Cerebellar nuclear complex (tissue), 1 donor: ENCODE measurements at places on chromosomes 4 and X.

- no peak for DNase-seq
Observed at GRCh38 chr4:113760795-113761619, 531 bp downstream of the CAMK2D start.

GRCh38 chr4:22490718-22491315 lies 25.0 kb downstream of the ADGRA3 start:
- DNase-seq = no peak

- DNase-seq = no peak
Observed at GRCh38 chrX:101676571-101676970, 16.9 kb upstream of the ARMCX2 start.

GRCh38 chrX:28719620-28720019 lies 132.4 kb downstream of the IL1RAPL1 start:
- DNase-seq = no peak

DNA sequence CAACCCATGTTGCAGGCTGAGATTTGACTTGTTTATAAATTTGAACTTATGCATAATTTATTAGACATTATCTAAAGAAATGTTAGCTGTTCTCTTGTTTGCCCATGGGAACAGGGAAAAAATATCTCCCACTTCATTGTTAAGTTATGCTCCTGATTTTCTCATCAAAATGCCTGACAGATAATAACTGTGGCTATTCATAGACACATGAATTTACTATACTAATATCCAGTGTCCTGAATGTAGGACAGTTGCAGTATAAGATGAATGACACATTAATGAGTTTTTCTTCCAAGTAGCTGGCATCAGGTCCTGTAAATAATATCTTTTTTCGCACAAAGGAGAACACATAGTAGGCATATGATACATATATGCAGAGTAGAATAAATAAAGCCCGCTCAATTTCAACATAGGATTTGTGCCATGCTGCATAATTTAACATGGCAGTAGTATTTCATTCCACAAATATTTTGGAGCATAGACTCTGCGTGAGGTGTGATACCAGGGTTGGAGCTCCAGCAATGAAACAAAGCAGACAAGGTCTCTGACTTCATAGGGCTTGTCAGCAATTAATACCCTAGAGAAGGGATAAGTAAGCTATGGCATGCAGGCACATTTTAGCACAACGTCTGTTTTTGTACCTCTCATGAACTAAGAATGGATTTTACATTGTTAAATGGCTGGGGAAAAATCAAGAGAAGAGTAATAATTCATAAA lies 40.4 kb upstream of the DDX53 start:
- no peak for DNase-seq

DNA sequence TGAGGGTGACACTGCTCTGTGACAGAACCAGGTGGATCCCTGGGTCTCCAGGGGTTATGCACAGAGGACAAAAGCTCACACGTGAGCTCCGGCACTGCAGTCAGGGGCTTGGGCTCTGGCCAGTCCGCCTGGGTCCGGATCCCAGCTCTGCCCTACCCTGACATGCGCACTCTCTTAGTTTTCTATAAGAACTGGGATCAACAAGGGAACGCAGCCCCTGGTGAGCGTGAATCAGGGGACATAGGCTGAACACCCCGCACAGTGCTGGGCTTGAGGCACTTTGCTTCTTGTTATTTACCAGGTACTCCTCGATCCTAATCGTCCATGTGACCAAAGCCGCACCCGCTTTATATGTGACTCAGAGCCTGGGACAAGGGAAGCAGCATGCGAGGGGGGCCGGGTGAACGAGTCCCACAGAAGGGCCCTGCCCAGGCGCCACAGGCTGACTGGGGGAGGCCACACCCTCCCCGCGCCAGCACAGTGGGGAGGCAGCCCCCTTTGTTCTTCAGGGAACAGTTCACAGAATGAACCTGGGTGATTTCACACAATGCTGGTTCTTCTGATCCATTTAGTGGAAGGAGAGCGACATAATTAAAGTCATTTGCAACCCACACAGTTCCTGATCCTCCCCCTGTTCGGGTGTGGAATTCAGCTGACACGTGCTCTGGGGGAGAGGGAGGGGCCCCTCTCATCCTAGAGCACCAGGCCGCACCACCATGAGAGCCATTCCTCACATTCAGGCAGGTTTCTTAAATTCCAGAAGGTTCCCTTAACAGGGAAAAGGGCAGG lies 55.5 kb downstream of the WFS1 start:
- DNase-seq = no peak

DNA sequence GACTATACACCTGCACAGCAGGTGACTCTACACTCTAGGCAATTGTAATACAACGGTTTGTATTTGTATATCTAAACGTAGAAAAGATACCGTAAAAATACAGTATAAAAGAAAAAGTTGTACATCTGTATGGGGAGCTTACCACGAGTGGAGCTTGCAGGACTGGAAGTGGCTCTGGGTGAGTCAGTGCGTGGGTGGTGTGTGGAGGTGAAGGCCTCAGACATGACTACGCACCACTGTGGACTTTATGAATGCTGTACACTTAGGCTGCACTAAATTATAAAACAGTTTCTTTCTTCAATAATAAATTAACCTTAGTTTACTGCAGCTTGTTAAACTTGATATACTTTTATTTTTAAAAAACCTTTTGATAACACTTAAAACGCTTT lies 85.0 kb upstream of the FAT1 start:
- DNase-seq = no peak

GRCh38 chrX:20224814-20225487 lies 41.8 kb downstream of the RPS6KA3 start:
- DNase-seq = no peak

DNA sequence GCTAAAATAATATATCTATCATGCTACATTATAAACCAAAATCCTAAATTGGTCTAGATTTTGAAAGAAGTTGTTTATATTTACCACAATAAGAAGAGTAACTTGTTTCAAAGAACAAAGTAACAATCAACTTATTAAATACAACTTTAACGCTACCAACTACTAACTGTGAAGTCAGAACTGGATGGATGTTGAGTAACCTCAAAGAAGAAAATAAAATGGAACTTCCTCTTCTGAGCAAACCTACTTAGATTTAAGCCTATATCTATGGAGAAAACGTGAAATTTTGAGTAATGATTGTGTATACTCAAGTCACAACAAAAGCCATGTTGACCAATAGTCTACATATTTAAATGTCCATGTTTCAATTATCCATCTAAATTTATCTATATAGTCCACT lies 25.7 kb downstream of the SH3RF1 start:
- no peak for DNase-seq

DNA sequence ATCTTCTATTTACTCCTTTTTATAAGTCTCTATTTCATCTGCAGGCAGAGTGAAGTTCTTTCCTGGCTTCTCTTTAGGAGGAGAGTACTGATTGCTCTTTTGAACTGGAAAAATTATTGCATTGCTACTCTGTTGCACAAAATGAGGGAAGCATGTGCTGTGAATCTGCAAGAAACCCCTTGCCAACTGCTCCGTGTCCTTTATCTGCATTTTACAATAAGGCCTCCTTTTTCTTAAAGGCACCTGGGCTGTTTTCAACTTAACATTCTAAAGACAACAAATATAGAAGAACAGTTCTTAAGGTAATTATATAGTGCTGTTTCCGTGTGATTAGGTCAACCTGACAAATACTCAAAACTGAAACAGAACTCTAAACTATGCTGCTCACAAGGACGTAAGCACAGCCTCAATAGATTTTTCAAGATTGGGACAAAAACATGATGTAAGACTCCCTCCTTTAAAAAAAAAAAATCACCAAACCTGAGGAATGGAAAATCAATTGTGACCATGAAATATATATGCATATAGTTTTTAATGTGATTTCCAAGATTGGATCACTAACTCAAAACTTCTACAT lies 716.6 kb upstream of the INTU start:
- DNase-seq = no peak

DNA sequence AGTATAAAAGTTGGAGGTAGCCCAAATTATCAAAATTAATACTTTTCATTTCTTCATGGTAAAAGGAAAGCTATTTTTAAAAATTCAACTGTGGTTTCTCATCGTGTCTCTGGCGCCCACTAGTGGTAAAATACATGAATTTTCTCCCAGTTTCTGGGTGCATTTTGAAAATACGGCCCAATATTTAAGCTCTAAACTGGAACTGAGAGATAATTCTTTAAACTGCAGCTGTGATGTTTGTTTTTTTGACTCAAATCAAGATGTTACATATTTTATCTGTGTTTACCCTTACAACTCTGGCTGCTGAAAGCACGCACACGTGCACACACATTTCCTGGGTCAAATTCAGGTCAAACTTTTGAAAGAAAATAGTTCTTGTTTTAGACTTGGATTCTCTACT lies 123.9 kb upstream of the ACSL4 start:
- DNase-seq = no peak

DNA sequence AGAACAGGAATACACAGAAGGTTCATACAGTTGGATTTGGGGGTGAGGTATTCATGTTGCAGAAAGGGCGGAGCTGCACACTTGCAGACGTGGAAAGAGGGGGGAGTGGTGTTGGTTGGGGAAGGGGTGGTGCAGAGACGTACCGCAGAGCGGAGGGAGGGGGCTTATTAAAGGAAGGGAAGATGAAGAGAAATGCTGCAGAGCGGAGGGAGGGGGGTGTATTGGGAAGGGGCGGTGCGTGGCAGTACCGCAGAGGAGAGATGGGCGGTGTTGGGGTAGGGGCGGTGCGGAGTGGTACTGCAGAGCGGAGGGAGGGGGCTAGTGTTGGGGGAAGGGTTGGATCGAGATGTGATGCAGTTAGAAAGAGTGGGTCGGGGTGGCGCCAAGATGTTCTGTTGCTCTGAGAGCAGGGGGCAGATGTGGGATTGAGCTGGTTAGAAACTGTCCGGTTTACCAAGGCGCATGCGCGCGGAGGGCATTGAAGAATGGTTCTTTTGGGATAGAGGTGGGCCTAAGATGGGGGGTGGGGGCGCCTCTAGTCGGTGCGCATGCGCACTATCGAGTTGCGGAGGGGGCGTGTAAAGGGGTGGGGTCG lies 900 bp downstream of the TRO start:
- DNase-seq = no peak

- no peak for DNase-seq
Observed at GRCh38 chr4:52576961-52577623, 82.0 kb downstream of the USP46 start.

- no peak for DNase-seq
Observed at GRCh38 chrX:53317365-53318069, 36.1 kb upstream of the IQSEC2 start.

DNA sequence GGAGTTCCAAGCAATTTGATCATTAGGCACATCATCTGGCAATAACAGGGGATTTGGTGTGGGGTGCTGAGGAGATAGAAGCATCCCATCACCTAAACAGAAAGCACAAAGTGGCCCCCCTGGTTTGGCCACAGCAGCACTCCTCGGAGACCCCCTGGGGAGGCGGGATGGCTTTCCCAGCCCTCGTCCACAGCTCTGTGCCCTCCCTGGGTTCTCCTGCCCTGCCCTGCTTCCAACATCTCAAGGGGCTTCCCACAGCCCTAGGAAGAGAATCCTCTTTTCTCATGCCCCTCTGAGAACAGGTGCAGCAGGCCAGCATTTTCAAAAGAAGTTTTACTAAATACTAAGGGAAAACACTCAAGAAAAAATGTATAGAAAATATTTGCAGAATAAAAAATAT lies 12.8 kb downstream of the ATP5ME start:
- no peak for DNase-seq

GRCh38 chr4:171948038-171948437 lies 134.8 kb downstream of the GALNTL6 start:
- no peak for DNase-seq

- no peak for DNase-seq
Observed at GRCh38 chrX:77167993-77168392, 279.2 kb upstream of the FGF16 start.

DNA sequence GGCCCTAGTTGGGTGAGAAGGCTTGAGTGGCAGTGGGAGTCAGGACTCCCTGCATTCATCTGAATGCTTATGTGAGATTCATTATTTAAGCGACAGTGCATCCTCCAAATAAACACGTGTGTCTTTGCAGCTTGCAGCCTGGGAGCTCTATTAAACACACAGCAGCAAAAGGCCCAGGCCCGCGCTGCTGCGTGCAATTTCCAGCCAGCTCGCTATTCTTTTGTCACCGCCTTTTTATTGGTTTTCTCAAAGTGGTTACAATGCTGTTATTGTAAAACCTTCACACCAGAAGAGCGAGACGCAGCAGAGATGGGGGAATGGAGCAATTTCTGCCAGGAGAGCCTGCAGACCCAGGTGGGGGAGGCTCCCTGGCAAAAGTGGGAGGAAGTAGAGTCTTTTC lies 252.5 kb downstream of the BCOR start:
- no peak for DNase-seq

- no peak for DNase-seq
Observed at GRCh38 chr4:115575851-115576250, 462.4 kb upstream of the NDST4 start.

GRCh38 chrX:82912382-82912781 lies 595.7 kb upstream of the POU3F4 start:
- DNase-seq = no peak

DNA sequence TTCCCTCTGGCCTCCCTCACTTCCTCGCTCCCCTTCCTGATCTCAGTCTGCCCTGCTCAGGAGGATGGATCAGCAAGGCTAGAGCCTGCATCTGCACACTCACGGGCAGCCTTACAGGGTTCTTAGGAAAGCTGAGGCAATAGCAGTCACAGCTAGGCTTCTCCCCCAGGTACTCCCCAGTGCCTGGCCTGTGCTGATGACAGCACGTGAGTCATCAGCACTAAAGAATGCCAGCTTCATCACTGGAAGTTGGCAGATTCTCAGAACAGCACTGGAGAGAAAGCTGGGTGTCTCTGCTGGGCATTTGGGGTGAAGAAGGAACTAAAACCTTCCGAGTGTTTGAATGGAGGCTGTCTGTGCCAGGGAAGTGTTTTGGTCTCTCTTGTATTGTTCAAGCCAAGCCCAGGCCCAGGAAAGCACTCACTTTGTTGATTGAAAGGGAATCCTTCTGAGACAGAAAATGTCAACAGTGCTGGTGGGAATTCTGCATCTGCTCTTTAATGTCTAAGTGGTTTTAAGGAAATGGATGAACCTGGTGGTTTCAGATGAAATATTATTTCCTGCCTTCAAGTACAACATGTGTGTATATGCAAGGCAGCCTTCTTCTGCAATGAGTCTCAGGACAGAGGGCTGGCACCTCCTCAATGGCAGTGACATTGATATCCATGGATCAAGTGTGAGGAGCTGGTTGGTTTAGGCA lies 73.0 kb upstream of the SCOC start:
- no peak for DNase-seq

GRCh38 chr4:25786497-25787065 lies 76.2 kb downstream of the SEL1L3 start:
- no peak for DNase-seq

GRCh38 chr4:87120010-87120409 lies 100.4 kb downstream of the KLHL8 start:
- no peak for DNase-seq
